ENCODE measurements at places on chromosomes 5 and 9.

DNA sequence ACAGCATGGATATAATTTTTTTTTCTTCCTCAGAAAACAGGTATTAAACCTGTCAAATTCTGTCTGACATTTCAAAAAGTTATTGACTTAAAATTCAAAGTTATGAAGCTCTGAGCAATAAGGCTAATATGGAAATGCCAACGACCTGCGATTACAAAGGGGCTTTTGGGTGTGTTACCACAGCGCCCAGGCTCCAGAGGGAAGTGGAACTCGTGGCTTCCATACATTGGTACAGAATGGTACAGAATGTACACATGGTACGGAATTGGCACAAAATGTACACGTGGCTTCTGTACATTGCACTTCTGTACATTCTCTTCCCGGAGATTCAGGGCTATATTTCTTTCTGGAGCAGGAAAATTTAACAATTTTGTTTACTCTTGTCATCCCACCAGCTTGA is 225.1 kb upstream of the TBCA start:
- no peak for DNase-seq

- DNase-seq = peak; percentile 46
Observed at GRCh38 chr9:136808075-136808805, 492 bp downstream of the RABL6 start.

- no peak for DNase-seq
Observed at GRCh38 chr9:82777366-82777765, 285.6 kb downstream of the RASEF start.

DNA sequence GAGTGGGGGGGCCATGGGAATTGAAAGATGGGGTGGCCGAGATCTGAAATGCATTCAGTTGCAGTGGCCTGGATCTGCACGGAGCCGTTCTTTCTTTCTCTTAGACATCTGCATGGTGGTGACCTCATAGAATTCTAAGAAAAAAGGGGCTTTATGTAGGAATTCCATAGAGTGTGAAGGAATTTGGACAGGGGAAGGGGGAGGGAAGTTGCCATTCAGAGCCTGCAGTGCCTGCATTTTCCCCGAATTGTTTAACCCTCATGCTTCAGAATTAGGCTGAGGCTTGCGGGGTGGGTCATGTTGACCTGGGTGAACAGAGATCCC is 4.9 kb downstream of the NEK6 start:
- DNase-seq = no peak

DNA sequence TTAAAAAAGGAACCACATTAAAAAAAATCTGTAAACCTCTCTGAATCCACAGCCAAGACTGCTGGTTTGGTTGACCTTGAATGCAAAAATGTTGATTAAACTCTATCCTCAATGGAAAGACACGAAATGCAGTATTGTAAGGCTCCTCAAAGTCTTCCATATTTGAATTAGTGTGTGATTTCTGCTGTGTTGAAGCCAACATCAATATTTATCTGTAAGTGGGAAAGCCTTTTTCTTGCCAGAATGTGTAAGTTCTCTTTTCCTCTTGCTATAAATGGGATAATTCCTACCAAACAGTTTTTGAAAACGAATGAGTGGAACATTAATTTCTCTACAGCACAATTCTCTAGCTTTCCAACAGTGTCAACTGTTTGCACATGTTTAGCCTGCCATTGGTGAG is 422.1 kb upstream of the TNC start:
- no peak for DNase-seq

DNA sequence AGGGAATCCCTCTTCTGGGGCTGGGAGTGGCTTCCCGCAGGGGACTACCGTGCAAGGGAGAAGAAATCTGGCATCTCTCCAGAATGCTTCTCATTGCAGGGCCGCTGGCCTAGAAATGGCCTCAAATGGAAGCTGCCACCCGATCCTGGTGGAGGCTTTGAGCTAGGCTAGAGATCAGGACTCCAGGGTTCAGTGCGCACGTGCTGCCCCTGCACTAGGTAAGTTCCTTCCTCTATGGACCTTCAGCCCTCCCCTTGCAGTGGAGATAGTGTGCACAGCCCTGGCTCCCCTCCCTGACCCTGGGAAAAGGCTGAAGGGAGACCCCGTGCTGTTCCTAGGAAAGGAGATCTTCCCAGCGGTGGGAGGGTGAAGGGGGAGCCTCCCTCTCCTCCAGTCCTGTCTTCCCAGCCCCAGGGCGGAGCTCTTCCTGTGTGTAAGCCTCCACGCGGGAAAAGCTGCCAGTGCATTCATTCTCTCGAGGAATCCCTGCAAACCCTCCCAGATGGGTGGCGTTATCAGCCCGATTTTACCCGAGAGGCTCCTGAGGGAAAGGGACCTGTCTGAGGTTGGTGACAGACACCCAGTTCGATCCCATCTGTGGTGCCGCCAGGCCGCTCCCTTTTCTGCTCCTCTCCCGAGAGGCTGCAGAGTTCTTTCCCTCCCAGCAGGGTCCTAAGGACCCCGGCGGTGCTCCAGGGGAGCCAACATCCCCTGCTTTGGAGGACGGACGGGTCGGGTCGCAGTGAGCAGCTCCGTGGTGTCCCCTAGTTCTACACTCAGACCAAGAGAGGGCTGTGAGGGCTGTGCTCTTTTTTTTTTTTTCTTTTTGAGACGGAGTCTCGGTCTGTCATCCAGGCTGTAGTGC is 1.4 kb upstream of the CERCAM start:
- DNase-seq = no peak
